Thoracic aorta (tissue), 2 donors: ENCODE measurements at places on chromosomes 6 and 20. TPM values are rescaled to one million over a fixed set of nuclear protein-coding genes. Genes with fewer than 3 reads are reported as not detected.

DNA sequence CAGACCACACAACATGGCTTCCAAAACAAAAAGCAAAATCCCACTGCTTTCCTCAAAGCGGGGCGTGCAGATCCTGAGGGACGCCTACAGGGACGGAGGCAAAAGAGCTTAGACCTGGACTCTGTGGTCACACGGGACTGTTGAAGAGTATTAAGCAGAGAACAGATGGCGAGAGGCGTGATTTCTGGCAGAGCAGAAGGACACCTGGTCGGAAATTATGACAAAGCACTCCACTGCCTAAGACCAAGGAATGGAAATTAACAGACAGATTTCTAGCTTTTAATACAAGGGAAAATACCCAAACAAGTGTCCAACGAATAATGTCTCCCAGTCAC lies 15.4 kb downstream of the CST7 start:
- no peak overlapping the region for H3K4me3 ChIP-seq
- H3K36me3 ChIP-seq: peaks cover 53% of the 10 kb centered on the region
- no peaks in the 10 kb centered on the region for H3K4me1 ChIP-seq
- no peaks in the 10 kb centered on the region for H3K27me3 ChIP-seq
- no peak overlapping the region for H3K27ac ChIP-seq

DNA sequence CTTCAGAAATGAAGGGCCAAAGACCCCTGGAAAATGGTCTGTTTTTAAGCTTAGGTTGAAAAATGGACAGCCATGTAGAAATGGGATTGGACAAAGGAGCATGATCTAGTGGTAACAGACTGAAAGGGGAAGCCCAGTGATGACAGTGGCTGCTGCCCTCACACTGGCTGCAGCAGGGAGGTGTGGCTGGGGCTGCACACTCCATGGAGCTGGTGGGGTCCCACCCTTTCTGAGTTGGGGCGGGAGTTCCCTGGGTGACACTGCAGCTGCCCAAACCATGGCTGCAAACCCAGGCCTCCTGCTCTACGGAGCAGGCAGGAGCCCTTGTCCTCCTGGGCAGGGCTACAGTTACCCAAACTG lies 8.5 kb upstream of the PACSIN1 start:
- H3K4me1 ChIP-seq: no peaks in the 10 kb centered on the region
- H3K27ac ChIP-seq: no peak overlapping the region
- no peaks in the 10 kb centered on the region for H3K27me3 ChIP-seq
- no peak for DNase-seq
- no peaks in the 10 kb centered on the region for H3K36me3 ChIP-seq

DNA sequence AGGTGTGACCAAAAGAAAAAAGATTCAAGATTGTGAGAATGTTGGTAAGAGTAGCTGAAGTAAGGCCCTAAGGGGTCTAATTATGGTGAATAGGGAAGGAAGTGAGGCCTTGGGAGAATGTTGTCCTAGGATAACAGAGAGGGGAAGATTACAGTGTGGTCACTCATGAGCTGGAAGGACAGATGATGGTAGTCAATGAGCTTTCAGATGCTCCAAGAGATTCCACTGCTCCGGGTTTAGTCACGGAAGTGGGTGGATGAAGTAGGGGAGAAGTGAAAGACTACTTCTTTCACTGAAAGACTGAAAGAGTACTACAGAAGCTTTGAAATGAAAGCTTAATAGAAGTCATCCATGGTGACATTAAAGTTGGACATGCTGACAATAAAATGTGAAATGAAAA lies 108.5 kb downstream of the MMS22L start:
- no peak overlapping the region for H3K27ac ChIP-seq
- no peak for DNase-seq
- no peaks in the 10 kb centered on the region for H3K36me3 ChIP-seq
- no peaks in the 10 kb centered on the region for H3K4me1 ChIP-seq
- no peak overlapping the region for H3K4me3 ChIP-seq
- no peaks in the 10 kb centered on the region for H3K27me3 ChIP-seq

- H3K27me3 ChIP-seq: no peaks in the 10 kb centered on the region
- H3K36me3 ChIP-seq: no peaks in the 10 kb centered on the region
- H3K4me1 ChIP-seq: no peaks in the 10 kb centered on the region
- no peak for DNase-seq
Observed at GRCh38 chr6:40978687-40979289, 60.2 kb downstream of the UNC5CL start.

DNA sequence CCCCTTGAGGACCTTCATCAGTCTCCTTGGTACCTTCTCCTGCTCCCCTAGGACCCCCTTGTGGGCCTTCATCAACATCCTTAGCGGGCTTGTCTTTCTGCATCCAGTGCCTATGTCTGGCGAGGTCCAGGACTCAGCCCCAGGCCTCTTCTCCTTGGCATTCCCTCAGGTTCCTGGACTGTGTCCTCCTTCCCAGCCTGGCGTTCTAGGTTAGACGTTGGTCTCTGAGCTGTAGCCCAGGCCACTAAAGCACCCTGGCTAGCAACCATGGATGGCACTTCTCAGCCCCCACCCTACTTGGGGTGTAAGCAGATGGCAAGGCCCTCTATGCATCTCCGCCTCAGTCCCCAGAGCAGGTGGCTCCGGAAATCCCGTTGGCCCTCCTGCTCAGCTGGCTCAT lies 51.5 kb upstream of the NNAT start:
- H3K4me1 ChIP-seq: no peaks in the 10 kb centered on the region
- no peaks in the 10 kb centered on the region for H3K36me3 ChIP-seq
- no peak overlapping the region for H3K27ac ChIP-seq
- no peaks in the 10 kb centered on the region for H3K27me3 ChIP-seq

The RAE1 gene
- 20.4 TPM for total RNA-seq
